Coronary artery (tissue), 2 donors: ENCODE measurements at places on chromosomes 2 and 18.

DNA sequence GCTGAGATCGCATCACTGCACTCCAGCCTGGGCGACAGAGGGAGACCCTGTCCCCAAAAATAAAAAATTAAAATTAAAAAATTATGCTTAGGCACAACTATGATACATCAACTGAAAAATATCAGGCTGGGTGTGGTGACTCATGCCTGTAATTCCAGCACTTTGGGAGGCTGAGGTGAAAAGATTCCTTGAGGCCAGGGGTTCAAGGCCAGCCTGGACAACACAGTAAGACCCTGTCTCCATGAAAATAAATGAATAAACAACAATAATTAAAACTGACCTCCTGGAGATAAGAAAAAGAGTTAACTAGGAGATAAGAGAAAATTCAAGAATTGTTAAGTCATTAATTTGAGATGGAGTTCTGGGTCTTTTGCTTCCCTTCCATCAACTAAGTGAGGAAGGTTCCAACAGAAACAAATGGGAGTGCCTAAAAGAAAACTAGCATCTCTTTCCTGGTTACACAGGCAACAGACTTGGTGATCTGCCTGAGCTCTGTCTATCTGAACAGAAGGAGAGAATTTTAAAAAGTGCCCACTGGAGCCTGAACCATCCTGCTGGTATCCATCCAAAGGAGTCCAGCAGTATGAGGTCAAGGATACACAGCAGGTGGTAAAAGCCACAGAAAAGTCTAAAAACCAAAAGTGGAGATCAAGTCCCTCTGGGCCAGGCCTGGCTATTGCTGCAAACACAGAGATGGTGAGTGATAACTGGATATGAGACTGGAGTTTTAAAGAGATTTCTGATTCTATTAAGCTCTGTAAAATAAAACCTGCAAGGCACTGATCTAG is 8.8 kb downstream of the PPM1G start:
- DNase-seq = no peak

DNA sequence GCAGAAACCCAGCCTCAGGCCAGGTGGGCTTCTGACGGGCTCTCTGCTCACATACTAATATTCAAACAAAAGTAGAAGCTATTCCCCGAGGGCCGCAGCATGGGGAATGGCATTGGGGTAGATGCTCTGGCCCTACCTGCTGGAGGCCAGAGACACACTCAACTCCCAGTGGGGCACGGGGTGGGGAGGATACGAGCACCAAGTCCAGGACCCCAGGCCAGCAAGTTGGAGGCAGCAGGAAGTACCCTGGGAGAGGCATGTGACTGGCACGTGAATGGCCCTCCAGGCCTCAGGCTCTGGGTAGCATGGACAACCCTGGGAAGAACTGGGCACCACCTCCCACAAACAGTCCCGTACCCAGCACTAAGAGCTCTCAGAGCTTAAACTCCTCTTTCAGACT is 3.8 kb downstream of the DNMT3A start:
- DNase-seq = no peak

GRCh38 chr2:218962859-218963492 is 3.5 kb downstream of the CDK5R2 start:
- DNase-seq = no peak

- DNase-seq = no peak
These were observed 52.6 kb downstream of the SH2D6 start for GRCh38 chr2:85470850-85471800.
